ENCODE measurements at places on chromosomes 13 and 19.

GRCh38 chr13:36612230-36612629, 61.6 kb upstream of the SERTM1 start:
- no peak for DNase-seq

DNA sequence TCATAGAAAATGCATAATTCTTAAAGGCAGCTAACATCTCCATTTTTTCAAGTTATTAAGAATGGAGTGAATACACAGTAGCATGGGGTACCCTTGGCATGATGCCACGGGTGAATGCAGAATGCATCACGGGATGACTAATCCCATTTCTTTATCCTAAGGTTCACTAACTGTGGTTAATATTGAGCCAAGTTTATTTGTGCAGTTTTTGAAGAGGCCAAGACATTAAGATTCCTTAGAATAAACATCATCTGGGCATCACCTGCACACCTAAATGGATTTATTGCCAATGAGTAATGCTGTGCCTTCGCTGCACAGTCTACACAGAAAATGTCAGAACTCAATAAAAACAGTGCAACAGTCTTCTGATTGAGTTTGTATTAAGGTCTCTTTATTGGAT, 333.1 kb downstream of the GPC6 start:
- no peak for DNase-seq

GRCh38 chr13:35159041-35159440, 217.0 kb downstream of the NBEA start:
- no peak for DNase-seq

DNA sequence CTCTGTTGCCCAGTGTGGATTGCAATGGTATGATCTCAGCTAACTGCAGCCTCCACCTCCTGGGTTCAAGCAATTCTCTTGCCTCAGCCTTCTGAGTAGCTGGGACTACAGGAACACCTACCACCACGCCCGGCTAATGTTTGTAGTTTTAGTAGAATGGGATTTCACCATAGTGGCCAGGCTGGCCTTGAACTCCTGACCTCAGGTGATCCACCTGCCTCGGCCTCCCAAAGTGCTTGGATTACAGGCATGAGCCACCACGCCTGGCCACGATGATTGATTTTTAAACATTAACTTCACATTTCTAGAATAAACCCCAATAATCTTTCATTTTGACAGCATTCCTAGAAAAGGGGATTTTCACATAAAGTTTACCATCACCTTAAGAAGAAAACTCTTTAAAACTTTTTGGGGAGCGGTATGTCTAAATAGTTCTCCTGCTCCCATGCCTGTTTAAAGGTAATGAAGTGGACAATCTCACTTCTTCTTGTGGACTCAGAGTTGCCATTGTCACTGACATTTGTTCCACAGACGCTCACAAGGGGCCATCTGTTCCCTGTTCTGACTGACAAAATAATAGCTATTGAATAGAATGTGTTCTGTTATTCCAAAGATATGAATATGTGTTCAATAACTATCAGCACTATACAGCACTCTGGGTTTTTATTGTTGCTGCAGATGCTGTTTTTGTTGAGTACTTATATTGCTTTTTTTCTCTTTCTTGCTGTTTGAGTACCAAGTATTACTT, 66.1 kb upstream of the C1QTNF9B start:
- no peak for DNase-seq

GRCh38 chr13:32233062-32233461, 82.1 kb downstream of the ZAR1L start:
- DNase-seq: no peak

- DNase-seq: no peak
These were observed 22.8 kb upstream of the STK24 start for GRCh38 chr13:98599502-98600328.

DNA sequence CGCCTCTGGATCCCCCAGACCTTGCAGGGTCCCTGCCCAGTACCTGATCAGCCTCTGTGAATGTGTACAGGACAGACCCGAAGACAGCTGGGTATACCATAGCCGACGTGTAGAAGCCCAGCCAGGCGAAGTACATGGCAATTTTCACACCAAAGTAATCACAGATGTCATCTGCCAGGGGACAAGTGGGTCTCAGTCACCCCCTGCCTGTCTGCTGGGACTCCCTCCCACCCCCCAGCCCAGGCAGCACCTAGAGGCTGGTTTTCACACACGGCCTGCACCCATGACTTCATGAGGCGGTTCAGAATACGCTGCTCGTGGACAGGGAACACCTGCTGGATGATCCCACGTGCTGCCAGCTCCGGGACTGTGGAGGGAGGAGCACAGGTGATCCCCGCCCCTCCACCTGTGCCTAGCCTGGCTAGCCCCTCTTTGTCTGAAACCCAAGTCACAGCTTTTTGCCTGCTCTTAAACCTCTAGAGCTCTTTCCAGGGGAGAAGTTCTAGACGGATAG, 3.6 kb downstream of the ANO8 start:
- DNase-seq: no peak

DNA sequence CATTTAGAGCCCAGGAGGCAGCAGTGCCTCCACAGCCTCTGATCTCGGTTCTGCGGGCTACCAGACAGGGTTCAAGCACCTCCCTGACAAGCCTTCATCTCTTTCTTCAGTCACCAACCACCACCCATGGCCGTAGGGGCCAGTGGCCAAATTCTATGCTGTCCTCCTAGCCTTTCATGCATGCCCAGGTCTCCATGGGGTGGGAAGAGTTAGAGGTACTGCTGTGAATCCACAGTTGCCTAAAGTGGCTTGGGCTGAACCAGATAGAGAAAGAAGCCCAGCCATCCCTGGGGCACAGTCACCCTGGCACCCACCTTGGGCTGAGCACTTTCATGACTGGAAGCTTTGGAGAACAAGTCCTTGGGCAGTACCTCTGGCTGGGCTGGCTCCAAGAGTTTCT, 97.4 kb downstream of the ZDHHC20 start:
- no peak for DNase-seq

GRCh38 chr13:43329702-43330101, 306.3 kb downstream of the DNAJC15 start:
- DNase-seq: no peak

DNA sequence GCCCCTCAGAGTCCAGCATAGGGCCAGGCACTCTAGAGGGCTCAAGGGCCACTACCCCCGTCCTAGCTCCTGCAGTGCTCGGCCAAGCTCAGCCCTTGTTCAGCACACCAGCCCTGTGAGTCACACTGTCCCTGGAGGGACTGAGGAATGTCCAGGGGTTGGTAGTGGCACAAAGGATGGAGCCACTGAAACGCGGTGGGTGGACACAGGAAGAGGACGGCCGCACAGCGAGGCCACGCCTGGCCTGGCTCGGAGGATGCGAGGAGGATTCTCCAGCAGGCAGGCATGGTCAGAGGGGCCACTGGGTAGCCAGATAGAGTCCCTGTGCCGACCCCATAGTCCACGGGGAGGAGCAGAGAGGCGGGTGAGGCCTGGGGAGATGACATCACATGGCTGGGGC, 45.7 kb downstream of the C1QTNF9 start:
- DNase-seq: no peak

GRCh38 chr13:112057736-112058518, 9.0 kb upstream of the SOX1 start:
- DNase-seq: no peak

DNA sequence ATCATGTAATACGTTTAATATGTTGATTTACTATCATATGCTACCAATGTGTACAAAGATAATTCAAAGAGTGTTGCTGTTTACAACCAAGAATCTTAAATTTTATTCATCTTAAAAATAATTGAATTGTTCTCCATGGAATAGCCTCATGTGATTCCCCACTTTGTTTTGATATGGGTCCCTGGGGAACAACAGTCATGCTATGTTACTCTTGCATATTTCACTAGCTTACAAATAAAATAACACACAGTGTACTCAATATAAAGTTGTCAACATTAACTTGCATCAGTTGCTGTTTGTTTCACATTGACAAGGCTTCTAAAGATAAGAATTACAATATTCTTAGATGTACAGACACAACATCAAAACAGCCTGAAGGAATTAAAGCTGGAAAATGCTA, 2.3 kb downstream of the ENOX1 start:
- DNase-seq: no peak

DNA sequence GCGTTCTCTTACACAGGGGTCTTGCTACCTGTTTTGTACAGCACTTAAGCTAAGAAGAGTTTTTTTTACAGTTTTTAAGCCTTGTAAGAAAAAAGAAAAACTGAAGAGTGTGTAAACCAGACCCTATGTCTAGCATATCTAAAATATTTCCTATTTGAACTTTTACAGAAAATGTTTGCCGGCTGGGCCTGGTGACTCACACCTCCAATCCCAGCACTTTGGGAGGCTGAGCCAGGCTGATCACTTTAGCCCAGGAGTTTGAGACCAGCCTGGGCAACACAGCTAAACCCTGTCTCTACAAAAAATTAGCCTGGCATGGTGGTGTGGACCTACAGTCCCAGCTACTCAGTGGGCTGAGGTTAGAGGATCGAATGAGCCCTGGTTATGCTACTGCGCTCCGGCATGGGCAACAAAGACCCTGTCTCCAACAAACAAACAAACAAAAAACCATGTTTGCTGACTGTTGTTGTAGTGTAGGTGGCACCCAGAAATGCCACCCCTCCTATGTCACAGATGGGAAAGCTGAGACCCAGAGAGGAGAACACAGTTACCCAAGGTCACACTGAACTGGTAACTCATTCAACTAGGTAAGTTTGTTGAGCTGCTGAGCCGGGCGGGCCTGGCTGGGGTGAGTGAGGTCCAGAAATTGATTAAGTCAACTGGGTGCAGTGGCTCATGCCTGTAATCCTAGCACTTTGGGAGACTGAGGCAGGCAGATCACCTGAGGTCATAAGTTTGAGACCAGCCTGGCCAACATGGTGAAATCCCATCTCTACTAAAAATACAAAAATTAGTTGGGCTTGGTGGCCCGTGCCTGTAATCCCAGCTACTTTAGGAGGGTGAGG, 1.9 kb upstream of the VASP start:
- no peak for DNase-seq

GRCh38 chr19:8580710-8581281, 3.6 kb upstream of the MYO1F start:
- DNase-seq: peak; percentile 79

GRCh38 chr13:34654203-34654602, 287.9 kb upstream of the NBEA start:
- no peak for DNase-seq

GRCh38 chr19:16764793-16765433, 45.3 kb downstream of the NWD1 start:
- no peak for DNase-seq

GRCh38 chr19:42366673-42367072, 23.4 kb downstream of the CNFN start:
- DNase-seq: no peak

DNA sequence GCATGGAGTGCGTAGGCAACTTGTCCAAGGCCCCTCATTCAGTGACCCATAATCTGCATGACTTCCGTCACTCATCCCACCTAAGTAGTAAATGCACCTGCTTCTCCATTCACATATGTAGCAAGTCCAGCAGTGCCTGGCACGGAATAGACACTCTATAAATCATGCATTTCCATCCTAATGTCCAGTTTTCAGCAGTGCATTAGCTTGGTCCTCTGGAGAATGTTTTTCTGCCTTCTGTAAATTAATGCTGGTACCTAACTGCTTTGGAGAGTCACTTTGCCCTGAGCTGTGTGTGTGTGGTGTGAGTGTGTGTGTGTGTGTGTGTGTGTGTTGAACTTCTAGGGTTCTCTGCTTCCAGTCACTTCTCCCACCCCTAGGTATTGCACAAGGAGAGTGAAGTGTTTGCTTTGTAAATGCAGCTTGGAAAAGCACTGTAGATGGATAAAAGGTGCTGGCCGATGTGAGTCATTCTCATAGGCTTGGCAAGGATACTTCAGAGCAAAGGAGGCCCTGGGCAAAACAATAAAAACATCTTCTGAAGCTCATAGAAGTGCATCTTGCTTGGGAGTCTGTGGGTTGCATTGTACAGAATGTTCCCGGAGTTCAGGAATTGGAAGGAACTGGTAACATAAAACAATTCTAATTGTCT, 181.8 kb downstream of the KATNAL1 start:
- DNase-seq: no peak

GRCh38 chr19:5031231-5032100, 62.6 kb downstream of the KDM4B start:
- DNase-seq: peak; percentile 80

GRCh38 chr13:41418027-41418426, 39.3 kb upstream of the RGCC start:
- DNase-seq: no peak

DNA sequence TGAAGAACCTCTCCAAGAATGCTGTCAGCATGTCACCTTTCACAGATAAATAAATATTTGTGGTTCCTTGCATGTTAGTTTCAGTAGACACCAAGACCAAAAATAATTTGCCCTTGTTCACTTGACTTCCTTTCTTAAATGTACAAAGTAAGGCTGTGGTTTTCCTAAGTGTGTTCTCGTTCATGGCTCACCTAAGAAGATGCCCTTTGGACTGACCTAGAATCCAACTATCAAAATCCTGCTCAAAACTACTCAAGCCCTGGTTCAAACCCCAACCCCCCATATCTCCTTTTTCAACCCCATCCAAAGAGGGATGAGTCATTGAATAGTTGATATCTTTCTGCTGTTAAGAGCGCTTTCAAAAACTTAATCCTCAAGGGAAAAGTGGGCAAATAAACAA, 247.8 kb upstream of the ZNF507 start:
- DNase-seq: no peak

DNA sequence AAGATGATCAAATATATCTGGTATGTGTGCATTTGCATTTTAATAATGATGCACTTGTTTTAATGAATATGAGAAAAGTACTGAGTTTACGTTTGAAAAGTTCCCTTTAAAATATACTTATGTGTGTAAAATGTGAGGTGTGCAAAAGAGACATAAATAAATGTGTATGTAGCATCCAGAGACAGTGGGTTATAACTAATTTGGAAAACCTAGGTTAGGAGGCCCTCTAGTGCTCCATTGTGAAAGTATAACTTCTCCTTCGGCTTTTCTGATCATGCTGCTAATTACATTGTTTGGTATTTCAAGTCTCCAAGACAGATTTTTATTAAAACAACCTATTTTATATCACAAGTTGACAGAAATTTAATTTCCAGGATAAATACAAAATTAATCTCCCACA, 30.1 kb downstream of the SCEL start:
- no peak for DNase-seq

DNA sequence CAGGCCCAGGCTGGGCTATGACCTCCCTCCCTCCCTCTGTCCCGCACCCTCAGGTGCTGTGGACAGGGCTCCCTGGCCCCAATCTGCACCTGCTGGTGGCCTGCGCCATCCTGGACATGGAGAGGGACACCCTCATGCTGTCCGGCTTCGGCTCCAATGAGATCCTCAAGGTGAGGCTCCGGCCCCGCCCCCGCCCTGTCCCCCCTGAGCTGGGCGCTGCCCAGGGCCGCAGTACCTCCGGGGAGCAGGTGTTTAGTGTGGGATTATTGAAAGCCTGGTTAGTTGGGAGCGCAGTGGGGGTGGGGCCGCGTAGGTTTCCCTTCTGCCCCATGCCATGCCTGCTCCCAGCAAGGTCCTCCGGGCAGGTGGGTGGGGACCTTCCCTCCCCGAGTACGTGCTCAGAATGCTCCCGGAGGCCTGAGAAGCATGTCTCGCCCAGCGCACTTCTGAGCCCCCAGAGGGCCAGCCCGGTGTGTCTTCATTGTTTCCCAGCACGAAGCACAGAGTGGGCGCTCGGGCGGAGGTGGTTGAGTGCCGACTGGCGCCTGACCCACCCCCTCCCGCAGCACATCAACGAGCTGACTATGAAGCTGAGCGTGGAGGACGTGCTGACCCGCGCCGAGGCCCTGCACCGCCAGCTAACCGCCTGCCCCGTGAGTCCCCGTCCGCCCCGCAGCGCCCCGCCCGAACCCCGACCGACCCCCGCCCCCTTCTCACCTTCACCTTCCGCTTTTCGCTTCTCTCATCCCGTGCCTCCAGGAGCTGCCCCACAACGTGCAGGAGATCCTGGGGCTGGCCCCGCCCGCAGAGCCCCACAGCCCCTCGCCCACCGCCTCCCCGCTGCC, 8.8 kb downstream of the IL4I1 start:
- DNase-seq: no peak

- no peak for DNase-seq
These were observed 3.1 kb upstream of the FXYD5 start for GRCh38 chr19:35151273-35152065.
